ENCODE measurements at places on chromosomes 2 and 18.

GRCh38 chr2:182381225-182381624 is 45.6 kb downstream of the PDE1A start:
- no peak for DNase-seq

DNA sequence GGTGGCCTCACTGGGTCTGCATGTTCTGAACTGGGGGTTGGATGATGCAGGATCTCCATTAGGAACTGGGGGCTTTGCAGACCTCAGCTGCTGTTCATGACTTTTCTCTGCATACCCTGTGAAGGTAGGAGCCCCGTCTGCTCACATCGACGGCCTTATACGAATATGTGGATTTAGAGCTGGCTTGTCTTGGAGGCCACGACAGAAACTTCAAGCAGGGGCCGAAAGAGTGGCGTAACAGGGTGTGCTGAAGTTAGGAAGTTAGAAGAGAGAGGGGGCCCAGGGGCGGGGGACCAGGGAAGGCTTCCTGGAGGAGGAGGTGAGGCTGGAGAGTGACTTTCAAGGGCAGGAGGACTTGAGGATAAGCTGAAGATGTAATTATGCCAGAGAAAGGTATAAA is 144.9 kb downstream of the TSN start:
- no peak for DNase-seq

DNA sequence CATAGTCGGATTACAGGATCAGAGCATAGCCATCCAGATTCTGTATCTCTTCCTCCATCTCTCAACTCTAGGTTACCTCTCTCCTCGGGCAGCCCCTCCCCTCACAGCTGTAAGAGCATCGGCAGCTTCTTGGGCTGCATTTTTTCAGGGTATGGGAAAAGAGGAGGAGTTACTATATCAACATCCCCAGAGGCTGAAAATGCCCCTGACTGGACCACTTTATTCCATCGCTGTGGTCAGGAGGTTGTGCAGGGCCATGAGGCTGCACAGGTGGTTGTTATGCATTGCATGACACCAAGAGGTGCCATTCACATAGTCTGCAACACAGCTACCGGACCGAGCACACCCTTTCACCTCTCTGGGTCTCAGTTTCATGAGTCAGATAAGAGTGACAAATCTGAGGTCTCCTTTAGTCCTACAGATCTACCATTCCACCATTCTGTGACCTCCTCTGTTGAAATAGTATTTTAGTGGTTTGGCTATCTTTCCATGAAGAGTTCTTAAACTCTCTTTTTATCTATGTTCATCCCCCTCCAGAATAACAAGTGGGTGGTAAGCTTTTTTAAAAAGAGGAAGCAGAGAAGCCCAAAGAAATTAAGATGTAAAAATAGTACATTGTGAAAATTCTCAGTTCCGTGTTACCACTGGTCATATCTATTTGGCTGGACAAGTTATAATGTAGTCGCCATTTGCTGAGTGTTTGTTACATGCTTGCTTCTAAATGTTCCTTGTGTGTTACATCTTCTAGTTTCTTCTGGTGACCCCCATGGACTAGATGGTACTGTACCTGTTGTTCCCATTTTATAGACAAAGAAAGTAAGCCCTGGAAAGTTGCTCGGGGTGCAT is 56.6 kb upstream of the SLC1A4 start:
- DNase-seq: no peak

DNA sequence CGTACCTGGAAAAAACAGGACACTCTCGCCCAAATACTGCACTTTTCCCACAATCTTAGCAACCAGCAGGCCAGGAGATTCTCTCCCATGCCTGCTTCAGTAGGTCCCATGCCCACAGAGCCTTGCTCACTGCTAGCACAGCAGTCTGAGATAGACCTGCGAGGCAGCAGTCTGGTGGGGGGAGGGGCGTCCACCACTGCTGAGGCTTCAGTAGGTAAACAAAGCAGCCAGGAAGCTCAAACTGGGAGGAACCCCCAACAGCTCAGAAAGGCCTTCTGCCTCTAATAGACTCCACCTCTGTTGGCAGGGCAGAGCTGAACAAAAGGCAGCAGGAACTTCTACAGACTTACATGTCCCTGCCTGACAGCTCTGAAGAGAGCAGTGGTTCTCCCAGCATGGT is 1202.8 kb upstream of the ACVR2A start:
- no peak for DNase-seq

GRCh38 chr2:2782007-2782406 is 450.9 kb upstream of the MYT1L start:
- no peak for DNase-seq

GRCh38 chr2:238060096-238060541 is 682 bp upstream of the SCLY start:
- no peak for DNase-seq

DNA sequence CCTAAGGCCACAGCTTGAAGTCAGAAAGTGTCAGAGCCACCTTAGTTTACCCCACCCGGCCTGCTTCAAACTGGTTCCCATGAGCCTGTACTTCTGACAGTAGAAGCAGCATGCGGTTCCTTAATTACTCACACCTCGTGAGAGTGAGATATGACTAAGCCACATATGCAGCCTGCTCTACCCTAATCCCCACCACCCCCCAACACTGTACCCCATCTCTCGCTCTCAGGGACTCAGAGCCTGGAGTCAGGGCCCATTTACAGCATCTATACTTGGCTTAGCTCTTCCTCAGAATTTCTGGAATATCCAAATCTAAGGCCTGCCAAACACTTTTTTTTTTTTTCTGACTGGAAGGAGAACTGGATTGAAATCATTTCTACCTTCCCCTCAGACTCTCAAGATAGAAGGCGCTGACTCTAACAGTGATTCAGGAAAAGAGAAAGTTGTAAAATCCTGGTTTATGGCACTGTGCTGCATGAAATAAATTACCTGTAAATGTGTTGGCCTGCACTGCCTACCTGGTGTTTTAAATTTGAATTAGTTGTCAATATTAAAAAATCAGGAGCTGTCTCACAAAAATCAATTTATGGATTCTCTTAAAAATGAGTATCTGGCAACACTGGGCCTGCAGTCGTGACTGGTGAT is 360.0 kb downstream of the RND3 start:
- peak; percentile 21 for DNase-seq

GRCh38 chr18:79548986-79549637 is 130.5 kb upstream of the CTDP1 start:
- no peak for DNase-seq

DNA sequence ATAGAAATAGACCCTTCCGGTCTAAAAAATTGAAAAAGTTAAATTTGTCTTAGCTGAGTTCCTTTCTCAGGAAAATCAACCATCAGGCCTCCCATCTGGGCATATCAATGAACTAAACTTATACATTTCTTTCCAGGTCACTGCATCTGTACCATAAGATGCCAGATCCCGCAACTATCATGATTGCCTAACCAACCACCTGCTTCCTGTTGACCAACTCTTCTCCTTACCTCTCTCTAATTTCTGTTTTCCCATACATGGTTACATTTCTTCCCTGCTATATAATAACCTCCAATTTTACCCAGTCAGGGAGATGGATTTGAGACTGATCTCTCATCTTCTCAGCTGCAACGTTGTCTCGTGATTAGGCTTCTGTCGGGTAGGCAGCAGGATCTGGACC is 228.7 kb downstream of the FSIP2 start:
- DNase-seq: no peak

DNA sequence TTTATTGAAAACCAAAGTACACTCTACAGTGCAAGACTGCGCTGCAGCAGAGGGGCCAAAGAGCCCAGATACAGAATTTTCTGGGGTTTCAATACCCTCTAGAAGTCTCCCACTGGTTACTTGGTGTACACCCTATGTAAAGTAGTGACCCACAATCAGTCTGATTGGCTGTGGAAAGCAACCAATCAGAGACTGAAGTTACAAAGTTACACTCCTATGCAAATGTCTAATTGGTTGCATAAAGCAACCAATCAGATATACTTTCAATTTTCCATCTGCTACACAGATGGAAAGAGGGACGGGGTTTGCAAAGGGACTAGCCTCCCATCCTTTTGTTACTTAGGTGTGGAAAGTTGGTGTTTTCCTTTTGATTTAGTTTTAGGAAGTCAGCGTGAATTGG is 198.9 kb upstream of the SH3BP4 start:
- no peak for DNase-seq

- peak; percentile 6 for DNase-seq
Measured at GRCh38 chr18:908758-909724, 4.4 kb downstream of the ADCYAP1 start.

GRCh38 chr2:21234464-21235120 is 110.8 kb downstream of the TDRD15 start:
- DNase-seq: no peak

GRCh38 chr2:9463698-9464034 is 10.7 kb upstream of the IAH1 start:
- DNase-seq: no peak

- DNase-seq: no peak
Measured at GRCh38 chr2:122152571-122152970, 397.1 kb downstream of the TSN start.

- DNase-seq: no peak
Measured at GRCh38 chr2:230658877-230659652, 53.6 kb upstream of the CAB39 start.

DNA sequence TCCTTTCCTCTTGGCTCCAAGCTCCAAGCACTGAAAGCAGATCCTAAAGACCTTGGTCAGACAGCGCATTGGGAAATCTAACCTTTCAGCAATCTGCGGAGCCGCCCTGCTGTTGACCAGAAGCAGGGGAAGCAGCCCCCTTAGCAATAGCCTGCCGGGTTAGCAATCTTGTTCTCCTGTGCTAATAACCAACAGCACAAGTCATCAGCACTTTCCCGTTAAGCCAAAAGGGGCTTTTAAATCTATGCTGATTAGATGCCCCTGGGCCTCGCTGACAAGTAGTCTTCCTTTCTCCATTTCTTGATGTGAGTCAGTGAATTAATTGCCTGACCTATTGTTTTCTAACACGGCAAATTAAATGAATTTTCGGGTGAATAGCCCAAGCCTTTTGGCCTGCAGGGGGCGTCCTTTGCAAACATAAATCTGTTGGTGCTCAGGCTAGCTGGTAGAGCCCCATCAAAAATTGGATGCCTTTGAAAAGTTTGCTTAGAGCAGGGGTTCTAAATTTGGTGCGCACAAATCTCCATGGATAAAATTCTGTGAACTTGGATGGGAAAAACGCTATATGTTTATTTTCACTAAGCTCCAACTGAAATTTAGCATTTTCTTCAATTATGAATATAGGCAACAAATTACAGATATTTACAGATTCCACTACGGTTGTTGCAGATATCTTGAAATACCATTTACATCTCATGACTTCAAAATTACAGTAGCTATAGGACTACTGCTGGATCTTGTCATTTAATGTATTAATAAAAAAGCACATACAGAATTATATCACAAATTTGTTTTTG is 24.6 kb downstream of the MAIP1 start:
- DNase-seq: peak; percentile 90
